PC-9 (cell line): ENCODE measurements at places on chromosomes 3 and 15.

DNA sequence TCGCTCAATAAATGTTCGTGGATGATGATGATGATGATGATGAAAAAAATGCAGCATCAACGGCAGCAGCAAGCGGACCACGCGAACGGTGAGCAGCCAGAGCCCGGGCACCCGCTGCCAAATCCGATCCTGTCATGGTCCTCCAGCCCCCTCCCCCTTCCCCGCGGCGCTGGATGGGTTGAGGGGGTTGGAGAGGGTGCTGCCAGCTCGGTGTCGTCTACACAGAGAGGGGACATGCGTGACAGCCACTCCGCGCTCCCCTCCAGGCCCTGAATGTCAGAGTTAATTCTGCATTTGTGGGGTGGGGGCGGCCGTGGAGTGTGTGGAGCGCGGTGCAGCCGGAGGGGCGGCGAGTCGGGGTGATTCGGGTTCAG, 722 bp downstream of the CACNA1D start:
- DNase-seq, result no peak

- DNase-seq, result no peak
These were observed 97.3 kb upstream of the ARHGEF3 start for GRCh38 chr3:56899078-56899477.

GRCh38 chr15:54582863-54583643, 604.8 kb downstream of the UNC13C start:
- DNase-seq, result no peak

DNA sequence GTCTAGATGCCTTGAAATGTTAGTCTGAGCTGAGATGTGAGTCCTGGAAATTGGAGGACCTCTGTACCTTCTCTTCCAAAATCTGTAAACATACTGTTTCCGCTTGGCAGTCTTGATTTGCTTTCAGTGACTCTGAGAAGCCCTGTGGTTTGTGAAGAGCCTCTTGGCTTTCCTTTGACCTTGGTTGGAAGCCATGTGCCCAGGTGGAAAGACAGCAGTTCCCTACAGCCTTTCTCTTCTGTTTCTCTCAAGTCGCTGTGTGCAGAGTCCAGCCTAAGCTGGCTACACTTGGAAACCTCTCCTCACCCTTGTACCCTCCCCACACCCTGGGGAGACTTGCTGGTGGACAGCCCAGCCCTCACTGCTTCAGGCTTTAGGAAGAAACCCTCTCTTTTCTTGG, 129.8 kb upstream of the CTDSPL start:
- no peak for DNase-seq

- no peak for DNase-seq
These were observed 49.1 kb downstream of the CCK start for GRCh38 chr3:42216931-42217333.

DNA sequence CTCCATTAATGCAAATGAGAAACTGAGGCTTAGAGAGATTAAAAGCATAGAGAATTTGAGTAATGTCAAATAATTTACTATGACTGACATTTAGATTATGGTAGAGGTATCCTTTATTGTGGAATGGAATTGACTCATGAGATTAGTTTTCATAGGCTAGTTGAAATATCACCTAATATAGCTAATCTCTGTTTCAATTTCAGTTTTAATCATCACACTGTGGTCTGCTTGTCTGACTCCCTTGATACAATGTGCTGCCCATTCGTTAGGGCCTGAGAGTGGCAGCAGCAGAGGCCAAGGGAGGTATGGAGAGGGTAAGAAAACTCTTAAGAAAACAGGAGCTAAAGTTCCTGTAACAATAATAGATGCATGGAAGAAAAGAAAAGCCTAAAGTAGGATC, 13.2 kb upstream of the ZBTB20 start:
- no peak for DNase-seq

GRCh38 chr3:72660270-72661114, 187.8 kb downstream of the SHQ1 start:
- no peak for DNase-seq

DNA sequence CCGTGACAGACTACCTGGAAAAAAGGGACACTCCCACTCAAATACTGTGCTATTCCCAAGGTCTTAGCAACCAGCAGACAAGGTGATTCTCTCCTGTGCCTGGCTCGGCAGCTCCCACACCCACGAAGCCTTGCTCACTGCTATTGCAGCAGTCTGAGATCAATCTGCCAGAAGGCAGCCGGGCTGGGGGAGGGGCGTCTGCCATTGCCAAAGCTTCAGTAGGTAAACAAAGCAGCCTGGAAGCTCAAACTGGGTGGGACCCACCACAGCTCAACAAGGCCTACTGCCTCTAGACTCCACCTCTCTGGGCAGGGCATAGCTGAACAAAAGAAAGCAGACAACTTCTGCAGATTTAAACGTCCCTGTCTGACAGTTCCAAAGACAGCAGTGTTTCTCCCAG, 128.4 kb upstream of the SETMAR start:
- peak; percentile 2 for DNase-seq

DNA sequence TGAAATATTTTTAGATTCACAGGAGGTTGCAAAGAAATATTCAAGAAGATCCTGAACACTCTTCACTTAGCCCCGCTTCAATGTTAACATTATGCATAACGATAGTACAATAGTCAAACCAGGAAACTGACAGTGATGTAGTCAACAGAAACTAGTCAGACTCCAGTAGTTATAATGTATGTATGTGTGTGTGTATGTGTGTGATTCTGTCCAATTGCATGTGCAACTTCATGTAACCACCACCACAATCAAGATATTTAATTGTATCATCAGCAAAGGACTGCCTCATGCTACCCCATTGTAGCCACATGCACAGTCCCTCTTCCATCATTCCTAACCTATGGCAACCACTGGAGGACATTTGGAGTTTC, 77.9 kb downstream of the APBA2 start:
- DNase-seq, result no peak

DNA sequence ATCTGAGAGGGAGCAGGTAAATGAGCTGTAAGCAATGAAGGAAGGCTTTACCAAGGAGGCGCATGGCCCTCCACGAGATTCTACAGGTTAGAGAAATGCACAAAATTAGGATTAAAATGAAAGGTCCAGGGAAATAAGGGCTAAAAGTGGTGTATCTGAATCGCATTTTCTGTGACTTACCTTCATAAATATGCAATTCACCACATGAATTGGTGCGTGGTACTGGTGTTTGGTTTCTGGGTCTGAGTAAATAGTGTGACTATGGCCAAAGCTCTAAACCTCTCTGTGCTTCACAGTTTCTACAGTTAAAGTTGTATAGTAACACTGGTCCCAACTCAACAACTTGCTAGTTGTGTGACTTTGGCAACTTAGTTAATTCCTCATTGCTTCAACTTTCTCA, 8.1 kb downstream of the ARPP21 start:
- DNase-seq, result no peak

DNA sequence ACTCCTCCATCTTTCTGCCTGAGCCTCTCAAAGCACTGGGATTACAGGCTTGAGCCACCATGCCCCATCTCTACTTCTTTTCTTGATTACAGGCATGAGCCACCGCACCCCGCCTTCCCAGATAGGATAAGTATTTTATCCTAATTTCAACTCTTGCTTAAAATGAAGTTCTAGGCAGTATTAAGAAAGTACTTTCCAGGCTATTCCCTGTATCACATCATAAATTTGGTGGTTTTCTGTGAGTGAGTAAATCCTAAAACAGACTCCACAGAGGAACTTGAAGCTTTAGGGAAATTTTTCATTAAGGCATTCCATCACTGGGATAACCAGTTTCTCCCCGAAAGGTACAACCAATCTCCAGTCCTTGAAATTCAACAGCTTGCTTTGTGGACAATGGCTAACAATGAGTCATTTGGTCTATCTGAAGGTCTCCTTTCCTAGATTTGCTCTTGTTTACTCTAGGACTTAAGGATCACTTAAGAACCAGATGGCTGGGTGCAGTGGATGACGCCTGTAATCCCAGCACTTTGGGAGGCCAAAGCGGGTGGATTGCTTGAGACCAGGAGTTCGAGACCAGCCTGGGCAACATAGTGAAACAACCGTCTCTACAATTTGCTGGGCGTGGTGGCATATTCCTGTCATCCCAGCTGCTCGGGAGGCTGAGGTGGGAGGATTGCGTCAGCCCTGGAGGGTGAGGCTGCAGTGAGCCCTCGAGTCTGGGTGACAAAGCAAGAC, 49.7 kb upstream of the SKIL start:
- peak; percentile 99 for DNase-seq

- no peak for DNase-seq
These were observed 126.5 kb upstream of the ROPN1 start for GRCh38 chr3:124118397-124118796.

- DNase-seq, result no peak
These were observed 181.4 kb downstream of the CACNA2D3 start for GRCh38 chr3:54303517-54304375.

DNA sequence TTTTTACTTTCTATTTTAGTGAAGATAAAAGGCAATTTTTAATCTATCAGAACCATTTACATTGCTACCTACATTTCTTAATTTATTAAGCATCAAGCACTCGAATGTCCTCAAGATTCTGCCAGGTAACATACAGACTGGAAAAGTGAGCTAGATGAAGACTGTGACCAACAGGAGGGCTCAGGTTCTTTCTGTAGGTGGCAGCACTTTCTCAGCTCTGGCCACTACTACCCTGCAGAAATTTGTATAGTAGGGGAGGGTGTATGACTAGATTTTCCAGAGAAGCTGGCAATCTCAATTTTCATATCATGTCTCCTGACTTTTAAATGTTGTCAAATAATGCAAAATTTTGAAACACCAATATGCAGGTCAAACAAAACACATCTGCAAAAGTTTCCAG, 165.0 kb upstream of the SUCLG2 start:
- no peak for DNase-seq

DNA sequence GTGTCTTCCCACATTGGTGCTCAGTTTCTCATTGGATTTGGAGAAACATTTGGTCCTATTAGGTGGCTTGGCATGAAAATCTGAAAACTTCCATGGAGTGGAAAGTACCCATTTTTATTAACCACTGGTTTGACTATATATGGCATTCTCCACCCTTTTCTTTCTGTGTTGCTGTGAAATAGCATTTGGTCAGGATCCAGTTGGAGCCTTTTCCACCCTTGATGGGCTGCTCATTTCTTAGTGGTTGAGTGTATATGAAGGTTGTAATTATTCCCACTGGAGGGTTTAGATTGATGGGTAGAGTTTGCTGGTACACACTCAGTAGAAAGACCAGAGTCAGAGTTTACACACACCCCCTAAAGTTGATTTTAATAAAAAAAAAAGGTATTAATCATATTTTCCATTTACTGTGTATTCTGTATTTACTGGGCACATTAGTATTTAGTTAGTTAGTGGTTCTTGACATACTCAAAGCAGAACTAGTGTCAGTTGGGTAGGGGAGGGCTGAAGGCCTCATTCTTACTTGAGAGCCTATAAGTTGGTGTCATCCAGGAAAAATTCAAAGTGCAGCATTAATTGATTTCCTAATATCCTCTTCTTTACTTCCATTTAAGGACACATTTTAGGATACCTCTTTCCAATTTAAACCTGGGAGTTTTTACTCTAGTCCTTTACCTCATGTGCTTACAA, 69.5 kb downstream of the FLNB start:
- no peak for DNase-seq

GRCh38 chr3:127043041-127043641, 60.2 kb downstream of the PLXNA1 start:
- peak; percentile 89 for DNase-seq

GRCh38 chr3:121995161-121996137, 26.6 kb downstream of the ILDR1 start:
- DNase-seq, result peak; percentile 74

GRCh38 chr3:142724682-142725356, 985 bp downstream of the TRPC1 start:
- DNase-seq, result peak; percentile 24

GRCh38 chr15:70491641-70492040, 271.7 kb downstream of the UACA start:
- DNase-seq, result no peak

DNA sequence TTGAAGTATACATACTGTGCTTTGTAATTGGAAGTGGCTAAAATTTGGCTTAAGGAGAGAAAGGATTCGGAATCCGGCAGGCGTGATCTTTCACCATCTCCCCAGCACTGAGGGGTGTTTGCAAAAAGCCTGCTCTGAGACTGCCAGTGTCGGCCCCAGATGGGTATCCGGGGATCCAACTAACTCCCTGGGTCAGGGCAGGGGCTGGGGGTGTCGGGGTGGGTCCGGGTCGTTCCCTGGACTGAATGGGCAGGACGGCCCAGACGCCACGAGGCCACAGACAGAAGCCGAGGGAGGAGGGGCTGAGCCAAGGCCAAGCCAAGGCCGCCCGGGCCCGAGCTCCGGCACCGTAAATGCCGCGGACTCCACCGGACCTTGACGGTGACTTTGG, 349 bp downstream of the PPIB start:
- no peak for DNase-seq

DNA sequence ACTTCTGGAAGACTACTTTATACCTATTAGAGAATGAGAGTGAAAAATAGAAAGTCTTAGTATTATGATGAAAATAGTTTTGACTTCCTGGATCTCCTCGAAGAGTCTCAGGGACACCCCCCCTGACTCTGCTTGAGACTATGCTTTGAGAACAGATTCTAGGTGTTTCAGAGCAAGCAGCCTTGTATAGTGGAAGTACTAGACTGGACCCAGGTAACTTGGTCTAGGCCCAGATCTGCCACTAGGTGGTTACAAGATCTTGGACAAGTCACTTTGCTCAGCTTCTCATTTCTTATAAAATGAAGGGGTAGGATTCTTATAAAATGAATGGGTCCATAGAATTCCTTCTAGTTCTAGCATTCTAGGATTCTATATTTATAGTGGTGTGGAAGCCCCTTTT, 9.1 kb downstream of the ABHD5 start:
- no peak for DNase-seq
